Esophagus muscularis mucosa (tissue), 4 donors: ENCODE measurements at places on chromosomes 2 and 18. TPM values are rescaled to one million over a fixed set of nuclear protein-coding genes. Genes with fewer than 3 reads are reported as not detected.

DNA sequence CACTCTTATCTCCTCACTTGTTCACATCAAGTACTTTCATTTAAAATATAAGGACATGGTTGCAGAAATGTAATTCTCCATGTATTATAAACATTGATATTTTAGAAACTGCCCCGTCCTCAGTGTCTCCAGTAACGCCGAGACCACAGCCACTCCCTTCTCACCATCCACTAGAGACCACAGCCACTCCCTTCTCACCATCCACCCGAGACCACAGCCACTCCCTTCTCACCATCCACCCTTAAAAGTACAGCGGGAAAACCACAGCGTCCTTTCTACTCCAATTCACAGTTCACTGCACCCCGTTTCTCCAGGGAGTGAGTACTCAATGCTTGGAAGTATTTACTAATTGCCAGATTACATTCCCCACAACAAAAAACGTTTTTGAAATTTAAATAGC, 1452.2 kb upstream of the ACVR2A start:
- DNase-seq = no peak

DNA sequence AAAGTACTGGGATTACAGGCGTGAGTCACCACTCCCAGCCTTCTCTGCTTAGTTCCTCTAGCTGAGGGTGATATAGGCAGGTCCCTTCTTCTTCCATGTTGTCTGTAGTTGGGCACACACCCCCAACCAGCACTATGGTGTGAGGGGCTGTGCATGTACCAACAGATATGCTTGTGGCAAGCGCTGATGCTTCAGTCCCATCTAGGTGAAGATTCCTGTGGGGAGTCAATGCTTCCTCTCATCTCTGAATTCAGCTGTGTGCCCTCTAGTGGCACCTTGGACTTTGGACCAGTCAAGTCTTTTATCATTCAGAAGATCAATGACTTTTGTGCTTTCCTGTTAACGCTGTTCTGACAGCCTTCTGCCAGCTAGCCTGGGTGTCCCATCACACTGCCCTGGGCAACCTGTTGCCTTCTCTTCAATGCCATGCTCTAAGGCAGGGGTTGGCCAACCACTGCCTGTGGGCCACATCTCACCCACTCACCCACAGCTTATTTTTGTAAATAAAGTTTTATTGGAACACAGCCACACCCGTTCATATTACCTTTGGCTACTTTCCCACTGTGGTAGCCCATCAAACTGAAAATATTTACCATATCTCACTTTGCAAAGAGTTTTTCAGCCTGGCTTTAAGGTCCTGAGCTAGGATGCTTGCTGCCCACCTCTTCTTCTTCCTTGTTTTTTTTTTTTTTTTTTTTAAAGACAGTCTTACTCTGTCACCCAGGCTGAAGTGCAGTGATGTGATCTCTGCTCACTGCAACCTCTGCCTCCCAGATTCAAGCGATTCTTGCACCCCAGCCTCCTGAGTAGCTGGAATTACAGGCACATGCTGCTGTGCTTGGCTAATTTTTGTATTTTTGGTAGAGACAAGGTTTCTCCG, 51.0 kb downstream of the NPAS2 start:
- DNase-seq = no peak

DNA sequence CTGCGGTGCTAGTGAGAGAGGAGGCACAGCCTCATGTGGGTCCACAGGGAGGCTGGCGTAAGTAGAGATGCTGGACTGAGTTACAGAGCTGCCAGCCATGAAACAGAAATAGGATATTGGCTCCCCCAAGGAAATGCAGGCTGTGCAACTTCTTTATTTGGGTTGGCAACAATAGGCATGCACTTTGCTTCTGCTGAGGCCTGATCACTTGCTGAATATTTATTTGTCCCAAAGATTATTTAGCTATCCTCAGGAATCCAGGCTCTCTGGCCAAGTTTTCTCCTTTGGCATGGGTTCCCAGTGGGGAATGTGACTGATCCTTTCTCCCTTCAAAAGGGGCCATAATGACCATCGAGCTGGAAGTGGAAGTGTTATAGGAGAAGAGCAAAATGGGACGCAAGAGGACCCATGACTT, 60.0 kb downstream of the MAPK4 start:
- no peak for DNase-seq

DNA sequence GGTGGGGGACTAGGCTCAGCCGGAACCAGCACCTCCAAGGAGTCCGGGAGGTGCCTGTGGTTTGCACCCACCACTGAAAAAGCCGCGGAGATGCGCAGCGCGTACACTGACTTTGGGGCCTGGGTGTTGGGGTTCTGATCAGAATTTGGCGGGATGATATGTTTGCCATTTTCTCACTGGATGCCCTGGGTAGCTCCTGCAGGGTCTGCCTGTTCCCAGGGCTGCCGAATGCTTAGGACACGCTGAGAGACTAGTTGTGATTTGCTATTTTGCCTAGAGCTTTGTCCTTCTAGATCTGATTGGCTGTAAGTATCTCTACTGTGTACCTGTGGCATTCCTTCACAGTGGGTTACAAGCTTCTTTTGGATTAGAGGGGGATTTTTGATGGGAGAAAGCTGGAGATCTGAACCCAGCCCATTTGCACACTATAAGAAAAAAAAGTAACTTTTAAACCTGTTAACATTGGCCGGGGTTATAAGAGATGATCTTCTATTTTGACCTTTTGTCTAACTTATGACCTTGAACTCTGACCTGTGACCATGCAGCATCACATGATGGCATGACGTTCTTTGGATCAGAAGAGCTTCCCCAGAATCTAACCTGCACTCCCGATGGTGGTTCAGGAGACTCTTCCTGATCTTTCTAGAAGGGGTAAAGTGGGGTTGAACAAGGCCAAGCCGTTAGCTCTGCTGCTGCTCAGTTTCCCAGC, 1.6 kb downstream of the KCNE4 start:
- DNase-seq = peak; percentile 89

- peak; percentile 72 for DNase-seq
Observed at GRCh38 chr2:20235655-20236305, 10.8 kb upstream of the SDC1 start.

DNA sequence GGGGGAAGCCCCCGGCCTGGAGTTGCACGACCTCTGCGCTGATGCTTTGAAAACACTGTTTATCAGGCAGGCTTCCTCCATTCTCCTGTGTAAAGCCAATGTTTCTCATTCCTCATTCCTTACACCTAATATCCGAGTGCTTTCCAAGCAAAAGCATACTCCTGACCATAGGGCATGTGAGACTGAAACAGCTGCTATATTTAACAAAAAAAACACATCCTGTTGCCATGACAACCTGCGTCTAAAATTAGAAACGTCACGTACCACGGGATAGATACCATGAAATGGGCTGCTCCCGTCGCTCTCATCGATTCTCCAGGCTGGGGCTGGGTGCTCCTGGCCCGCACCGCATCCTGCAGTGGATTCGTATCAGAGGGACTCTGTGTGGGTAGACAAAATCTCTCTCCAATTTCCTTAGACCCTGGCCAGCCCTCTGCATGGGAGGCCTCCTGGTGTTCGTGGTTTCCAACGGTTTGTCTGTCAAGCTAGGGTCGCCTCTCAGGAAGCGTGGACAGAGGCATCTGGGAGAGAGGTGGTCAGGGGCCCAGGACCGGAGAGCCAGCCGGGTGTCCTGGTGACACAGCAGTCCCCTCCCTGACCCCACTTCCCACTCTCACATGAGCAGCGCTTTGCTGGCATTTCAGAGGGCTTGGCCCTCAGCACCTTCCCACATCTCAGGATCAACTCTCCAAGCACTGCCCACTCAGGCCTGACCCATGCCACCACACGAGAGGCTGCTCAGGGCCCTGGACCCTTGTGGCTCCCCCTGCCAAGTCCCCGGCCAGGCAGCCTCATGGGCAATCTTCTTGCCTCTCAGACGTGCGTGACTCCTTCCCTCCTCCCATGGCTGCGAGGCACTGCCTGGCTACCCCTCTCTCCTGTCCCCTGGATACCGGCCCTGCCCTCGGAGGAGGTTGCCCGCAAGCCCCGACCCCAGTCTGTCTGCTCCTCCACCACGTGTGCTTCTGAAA, 268.1 kb downstream of the NDUFA10 start:
- no peak for DNase-seq

- DNase-seq = no peak
Observed at GRCh38 chr2:197821550-197822289, 17.3 kb downstream of the PLCL1 start.

- DNase-seq = no peak
Observed at GRCh38 chr18:323253-323622, 55.4 kb upstream of the THOC1 start.

GRCh38 chr2:134943540-134943939, 24.9 kb downstream of the CCNT2 start:
- DNase-seq = no peak

DNA sequence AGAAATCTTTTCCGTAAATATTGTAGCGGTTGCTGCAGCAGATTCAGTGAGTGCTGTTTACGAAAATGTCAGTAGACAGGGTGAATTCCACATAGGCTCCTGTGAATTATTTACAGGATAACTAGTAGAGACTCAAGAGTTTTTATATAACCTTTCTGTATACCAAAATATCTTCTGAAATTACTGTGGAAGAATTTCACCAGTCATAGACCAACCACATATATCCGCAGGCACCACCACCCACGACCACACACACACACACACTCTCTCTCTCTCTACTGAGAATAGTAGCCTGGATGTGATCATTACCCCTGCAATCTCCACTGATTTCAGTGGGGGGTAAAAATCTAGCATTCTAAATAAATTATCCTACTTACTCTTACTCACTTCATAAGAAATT, 341.8 kb downstream of the RBM43 start:
- no peak for DNase-seq

DNA sequence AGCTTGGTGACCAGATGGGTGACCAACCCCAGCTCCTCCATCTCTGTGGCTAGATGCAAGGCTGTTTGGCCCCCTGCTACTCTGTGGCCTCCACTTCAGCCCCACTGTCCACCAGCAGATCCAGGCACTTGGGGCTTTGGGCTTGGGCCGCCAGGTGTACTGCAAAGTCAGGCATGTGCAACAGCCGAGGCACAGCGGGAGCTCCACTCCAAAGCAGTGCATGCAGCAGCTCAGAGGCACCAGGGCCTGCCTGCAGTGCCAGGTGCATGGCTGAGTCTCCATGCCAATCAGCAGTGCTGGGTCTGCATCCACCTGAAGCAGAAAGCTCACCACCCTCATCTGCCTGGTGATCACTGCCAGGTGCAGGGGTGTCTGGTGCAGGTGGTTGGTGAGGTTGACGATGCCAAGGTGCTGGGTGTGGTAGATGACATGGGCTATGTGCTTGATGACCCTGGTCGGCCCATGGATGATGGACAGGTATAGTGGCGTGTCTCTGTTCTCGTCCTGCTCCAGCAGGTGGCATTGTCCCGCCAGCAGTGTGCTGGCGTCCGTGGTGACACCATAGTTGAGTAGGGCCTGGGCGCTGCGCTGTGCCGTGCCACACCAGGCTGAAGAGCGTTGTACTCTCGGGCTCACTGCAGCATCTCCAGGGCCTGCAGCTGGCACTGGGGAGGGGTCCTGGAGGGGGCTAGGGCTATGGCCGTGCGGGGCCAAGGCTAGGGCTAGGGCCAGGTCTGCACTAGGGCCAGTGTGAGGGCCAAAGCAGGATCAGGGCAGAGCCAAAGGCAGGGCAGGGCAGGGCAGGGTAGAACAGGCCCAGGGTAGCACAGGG, 1.0 kb upstream of the ANKRD62 start:
- no peak for DNase-seq

GRCh38 chr2:179602452-179602851, 259.0 kb downstream of the ZNF385B start:
- DNase-seq = no peak

DNA sequence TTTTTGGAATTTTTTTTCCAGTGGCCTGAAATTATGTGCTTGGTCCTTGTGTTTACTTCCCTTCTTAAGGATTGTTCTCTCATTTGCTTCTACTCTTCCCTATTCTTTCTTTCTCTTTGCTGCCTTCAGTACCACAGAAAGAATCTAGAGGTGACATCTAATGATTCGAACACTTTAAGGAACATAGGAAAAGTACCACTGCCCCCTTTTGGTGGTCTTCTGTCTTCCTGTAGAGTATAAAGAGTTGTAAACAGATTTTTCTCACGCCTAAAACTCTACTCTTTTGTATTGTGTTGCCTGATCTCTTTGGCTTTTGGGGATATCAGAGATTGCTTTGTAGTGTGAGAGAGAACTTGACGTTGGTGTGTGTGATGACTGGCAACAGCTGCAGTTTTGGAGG, 7.0 kb upstream of the SCTR start:
- DNase-seq = no peak

GRCh38 chr2:236510034-236510433, 59.6 kb upstream of the ACKR3 start:
- DNase-seq = no peak

DNA sequence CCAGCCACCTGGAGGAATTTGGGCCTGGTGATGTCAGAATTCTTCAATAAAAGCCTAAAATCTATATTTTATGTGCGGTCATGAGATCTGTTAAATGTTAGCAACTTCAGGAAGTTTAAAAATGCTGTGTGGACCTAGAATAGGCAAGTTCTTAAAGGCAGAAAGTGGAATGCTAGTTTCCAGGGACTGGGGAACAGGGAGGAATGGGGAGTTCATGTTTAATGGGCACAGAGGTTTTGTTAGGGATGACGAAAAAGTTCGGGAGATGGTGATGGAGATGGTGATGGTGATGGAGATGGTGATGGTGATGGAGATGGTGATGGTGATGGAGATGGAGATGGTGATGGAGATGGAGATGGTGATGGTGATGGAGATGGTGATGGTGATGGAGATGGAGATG, 9.2 kb downstream of the TYMS start:
- no peak for DNase-seq

- DNase-seq = peak; percentile 89
Observed at GRCh38 chr2:37376421-37377186, 32.2 kb downstream of the QPCT start.

DNA sequence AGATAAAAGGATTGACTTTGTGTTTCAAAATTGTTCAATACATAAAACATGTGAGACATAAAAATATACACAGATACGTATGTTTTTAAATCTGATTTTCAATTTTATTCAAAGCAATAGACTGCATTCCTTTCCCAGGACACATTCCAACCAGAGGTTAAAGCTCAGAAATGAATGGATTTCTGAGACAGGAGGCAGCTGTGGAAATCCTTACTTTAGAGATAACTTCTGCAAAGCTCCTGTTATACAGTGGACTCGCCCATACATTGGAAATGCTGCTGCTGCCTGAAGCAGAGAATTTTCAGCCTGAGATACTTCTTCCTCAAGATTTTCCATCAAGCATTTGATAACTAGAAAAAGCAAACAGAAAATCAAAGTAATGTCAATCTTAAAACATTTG, 43.8 kb downstream of the THADA start:
- DNase-seq = no peak

Gene MLPH
- 5.3 TPM for total RNA-seq

Gene ST3GAL5
- total RNA-seq = 21.6 TPM

Gene LRRTM4
- 0.42 TPM for total RNA-seq

Gene WDR12
- 14.7 TPM for total RNA-seq

Gene ABCG5
- total RNA-seq = not detected

Gene PARD6G
- 9.9 TPM for total RNA-seq

Gene CHRNA1
- total RNA-seq = not detected

Gene CTIF
- 137 TPM for total RNA-seq

Gene IL36RN
- not detected for total RNA-seq

Gene COMMD1
- 42.4 TPM for total RNA-seq
